Stimulated activated CD4-positive, alpha-beta T cell treated with anti-CD3 and anti-CD28 coated beads, TNF-alpha, amount 100 ng/mL, for 4 hours (primary cell): ENCODE measurements at places on chromosomes 3 and 15.

GRCh38 chr3:195210266-195210973 is 60.5 kb downstream of the XXYLT1 start:
- DNase-seq = no peak

GRCh38 chr3:136535906-136536305 is 216.3 kb downstream of the STAG1 start:
- no peak for DNase-seq

DNA sequence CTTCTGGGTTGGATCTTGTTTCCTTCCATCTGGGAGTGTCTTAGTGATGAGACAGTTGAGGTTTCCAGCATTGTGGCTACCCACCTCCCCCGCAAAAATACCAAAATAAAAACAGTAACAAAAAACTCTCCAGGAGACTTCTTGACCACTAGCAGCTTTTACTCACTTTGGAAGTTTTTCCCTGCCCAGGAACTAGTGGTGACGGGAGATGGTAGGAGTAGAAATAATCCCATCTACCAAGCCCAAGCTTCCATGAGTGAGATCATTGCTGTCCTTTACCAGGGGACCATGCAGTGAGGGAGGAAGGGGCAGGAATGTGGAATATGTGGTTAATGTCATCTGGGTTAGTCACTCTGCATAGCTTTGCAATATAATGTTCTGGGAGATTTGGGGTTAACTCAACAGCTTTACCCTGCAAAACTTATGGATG is 187.7 kb downstream of the ITPR1 start:
- DNase-seq = no peak

- no peak for DNase-seq
Measured at GRCh38 chr15:27272427-27272826, 301.4 kb downstream of the GABRG3 start.

GRCh38 chr3:13082677-13083076 is 9.4 kb upstream of the IQSEC1 start:
- no peak for DNase-seq

DNA sequence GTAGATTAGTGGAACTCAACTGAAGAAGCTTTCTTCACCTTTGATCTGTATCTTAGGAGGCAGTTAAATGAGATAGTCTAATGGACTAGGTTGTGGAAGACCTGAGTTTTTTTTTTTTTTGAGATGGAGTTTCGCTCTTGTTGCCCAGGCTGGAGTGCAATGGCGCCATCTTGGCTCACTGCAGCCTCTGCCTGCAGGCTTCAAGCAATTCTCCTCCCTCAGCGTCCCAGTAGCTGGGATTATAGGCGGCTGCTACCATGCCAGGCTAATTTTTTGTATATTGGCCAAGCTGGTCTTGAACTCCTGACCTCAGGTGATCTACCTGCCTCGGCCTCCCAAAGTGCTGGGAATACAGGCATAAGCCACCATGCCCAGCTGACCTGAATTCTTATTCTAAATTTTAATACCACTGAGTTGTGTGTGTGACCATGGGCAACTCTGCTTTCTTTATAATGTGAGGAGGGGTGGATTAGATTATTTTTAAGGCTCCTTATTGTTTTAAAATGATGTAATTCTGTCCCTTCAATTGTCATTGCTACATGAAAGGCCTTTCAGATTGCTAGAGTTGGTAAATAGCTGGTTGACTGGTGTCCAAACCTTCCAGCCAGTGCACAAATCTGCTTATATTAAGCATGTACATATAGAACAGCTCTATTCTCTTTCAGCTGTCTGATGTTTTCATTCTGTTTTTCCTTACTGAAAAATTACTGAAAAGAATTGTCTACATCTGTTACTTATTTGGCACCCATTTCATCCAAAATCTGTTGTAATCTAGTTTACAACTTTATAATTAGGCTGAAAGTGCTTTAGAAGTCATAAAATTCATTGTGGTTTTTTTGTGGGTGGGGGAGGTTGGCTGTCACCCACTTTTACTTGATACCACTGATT is 2.3 kb downstream of the LNP1 start:
- DNase-seq = no peak
